Endothelial cell (in vitro differentiated cells): ENCODE measurements at places on chromosomes 3 and 15.

DNA sequence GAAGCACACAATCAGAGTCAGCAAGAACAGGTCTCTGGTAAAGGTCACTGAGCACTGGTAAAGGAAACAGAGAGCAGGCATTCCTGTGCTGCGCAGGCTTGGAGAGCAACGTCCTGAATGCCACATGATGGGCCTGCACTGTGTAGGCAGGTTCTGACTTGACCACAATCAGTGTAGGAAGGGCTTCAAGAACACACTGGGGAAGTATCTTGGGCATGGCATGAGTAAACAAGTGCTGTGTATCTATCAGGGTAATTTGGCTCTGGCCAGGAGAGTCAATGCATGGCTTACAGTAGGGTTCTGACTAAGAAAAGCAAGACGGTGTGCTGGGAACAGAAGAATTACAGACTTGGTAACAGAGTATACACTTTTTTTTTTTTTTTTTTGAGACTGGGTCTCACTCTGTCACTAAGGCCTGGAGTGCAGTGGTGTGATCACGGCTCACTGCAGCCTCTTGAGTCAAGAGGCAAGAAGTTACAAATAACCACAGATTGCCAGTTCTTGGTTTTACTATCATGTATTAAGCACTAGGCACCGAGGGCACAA, 30.6 kb downstream of the TBC1D2B start:
- DNase-seq, result no peak

GRCh38 chr3:10563396-10563795, 58.0 kb upstream of the ATP2B2 start:
- DNase-seq, result no peak

DNA sequence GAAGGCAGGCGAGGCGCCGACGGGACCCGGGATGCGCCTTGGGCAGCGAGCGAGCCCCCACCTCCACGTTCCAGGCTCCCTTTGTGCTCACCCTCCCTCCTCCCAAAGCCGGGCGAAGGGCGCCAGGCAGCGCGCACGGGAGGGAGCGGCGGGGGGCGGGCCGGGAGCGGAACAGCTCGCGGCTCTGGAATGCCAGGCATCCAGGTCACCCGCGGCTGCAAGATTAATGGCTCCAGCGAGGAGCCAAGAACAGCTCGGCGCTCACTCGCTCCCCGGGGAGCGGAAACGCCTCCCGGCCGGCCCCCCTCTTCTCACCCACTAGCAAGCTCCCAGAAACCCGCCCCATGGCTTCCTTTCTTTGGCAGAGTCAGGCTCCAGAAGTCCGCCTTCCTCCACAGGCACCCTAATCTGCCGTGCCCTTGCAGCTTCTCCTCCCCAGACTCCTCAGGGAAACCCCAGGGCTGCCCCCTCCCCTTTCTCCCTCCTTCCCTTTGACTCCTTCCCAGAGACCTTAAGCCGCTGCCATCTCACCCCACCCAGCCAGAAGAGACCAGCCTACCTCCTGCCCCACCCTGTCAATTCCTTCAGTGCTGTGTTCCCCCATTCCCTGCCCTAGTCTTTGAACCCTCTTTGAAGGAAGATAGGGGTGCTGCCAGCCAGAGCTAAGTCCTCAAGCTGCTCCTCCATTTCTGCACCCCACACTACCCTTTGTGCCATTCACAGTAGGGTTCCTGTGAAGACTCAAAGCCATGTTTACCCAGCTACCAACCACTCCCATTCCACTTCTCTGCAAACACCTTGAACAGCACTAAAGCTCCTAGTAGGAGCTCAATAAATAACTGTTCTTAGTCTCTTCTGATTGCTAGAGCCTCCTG, 9.9 kb downstream of the AMOTL2 start:
- peak; percentile 82 for DNase-seq

GRCh38 chr3:39639344-39640236, 169.8 kb upstream of the MYRIP start:
- no peak for DNase-seq

DNA sequence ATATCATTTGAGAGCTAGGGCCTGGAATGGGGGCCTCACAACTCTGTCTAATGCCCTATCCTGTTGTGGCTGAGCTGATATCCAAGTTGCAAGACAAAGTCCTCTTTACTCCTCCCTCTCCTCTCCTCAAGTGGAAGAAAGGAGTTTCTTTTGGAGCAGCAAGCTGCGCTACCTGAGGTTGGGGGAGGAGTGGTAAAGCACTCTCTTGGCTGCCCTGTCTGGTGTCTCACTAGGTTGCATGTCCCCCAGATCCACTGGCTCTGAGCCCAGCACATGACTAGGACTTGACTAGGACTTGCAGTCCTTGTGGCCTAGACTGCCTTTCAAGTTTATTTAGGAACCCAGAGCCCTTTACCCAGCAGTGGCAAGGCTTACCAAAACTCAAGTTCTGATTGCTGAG, 141.1 kb upstream of the SETMAR start:
- no peak for DNase-seq
